ENCODE measurements at places on chromosomes 2 and 18.
A peak's percentile ranks its signal among the peaks of the same experiment; 100 is the strongest.

DNA sequence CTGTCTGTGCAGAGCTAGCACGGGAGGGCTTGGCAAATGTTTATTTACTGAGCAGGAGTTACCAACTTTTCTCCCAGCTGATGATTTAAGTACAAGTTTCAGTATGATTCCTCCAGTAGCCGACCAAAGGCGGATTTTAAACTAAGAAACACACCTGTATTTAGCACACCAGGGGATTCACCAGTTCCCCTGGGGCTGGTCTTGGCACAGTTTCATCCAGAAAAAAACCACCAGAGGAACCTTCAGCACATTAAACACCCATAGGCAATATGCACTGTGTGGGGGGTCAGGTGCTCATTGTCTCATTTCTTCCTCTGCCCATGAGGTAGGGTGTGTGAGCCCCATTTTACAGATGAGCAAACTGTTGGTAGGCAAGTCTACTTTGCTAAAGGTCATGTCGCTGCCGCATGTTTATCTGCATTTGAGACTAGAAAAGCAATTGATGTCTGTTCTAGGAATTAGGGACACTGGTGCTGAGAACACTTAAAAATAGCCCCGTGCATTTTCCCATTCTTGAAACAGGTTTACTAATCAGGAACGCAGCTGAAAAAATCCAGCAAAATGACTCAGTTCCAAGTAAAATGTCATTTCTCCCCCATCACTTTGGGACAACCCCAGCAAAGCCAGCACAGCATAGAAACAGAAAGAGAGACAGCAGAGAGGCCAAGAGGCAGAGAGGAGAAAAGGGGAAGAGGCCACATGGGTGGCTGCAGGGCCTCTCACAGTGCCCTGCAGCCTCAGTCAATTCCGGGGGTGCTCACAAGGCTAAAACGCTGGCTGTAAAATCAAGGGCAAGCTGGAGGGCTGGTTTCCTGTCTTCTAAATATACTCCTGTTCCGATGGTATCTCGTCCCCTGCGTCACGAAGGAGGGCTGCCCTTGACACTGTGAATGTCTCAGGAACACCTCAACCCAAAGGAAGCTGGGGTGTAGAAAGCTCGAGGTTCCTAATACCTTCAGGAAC lies 166.8 kb upstream of the ID2 start:
- peak; percentile 79 for DNase-seq

- no peak for DNase-seq
Observed at GRCh38 chr2:41998186-41999127, 49.4 kb upstream of the PKDCC start.

DNA sequence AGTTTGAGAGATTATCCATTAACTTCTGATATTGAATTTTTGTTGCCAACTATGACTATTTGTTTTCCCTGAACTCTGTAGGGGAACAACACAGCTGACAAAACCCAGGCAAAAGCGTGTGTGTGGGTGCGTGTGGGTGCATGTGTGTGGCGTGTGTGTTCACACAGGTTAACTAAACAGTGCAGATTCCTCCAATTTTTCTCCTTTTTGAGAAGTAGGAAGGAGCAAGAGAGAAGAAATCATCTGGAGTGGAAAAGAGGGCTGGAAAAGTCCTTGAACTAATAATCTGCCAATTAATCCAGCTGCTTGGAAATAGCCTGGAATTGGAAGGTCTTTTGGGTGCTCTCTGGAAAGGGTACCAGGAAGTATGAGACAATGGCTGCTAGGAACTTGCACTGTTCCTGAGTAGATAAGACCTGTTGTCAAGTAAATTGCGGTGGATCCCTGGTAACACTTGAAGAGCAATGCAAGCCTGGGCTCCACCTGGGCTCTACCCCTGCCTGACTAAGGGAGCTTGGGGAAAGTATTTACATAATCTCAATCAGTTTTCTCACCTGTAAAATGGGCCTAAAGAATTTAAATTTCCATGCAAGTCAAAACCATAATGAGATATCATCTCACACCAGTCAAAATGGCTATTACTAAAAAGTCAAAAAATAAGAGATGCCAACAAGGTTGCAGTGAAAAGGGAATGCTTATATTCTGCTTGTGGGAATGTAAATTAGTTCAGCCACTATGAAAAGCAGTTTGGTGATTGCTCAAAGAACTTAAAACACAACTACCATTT lies 40.5 kb upstream of the IL1R1 start:
- no peak for DNase-seq

- no peak for DNase-seq
Observed at GRCh38 chr2:201883606-201884369, 77.5 kb downstream of the CDK15 start.

GRCh38 chr2:213411582-213412289 lies 127.5 kb downstream of the SPAG16 start:
- DNase-seq = no peak

DNA sequence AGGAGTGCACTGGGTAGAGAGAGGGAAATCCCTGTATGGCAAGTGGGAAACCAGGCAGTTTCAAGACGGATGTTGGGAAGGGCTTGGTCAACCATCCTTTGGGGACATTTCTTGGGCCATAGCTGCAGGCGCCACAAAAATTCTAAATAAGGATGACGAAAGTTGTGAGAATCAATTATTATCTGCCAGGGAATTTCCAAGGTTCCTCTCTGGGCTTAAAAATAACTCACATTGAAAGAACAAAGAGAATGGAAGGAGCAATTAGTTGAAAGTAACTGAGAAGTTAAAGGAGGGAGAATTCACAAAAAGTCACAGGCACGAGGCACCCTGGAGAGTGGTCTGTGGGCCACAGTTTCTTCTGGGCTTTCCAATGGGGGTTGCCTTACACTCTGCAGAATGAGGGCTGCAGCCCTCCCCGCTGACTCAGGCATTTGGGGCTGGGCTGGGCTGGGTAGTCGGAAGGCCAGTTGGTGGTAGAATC lies 195.7 kb downstream of the SMAD7 start:
- DNase-seq = peak; percentile 64

GRCh38 chr18:48203961-48204666 lies 205.1 kb downstream of the ZBTB7C start:
- DNase-seq = no peak

DNA sequence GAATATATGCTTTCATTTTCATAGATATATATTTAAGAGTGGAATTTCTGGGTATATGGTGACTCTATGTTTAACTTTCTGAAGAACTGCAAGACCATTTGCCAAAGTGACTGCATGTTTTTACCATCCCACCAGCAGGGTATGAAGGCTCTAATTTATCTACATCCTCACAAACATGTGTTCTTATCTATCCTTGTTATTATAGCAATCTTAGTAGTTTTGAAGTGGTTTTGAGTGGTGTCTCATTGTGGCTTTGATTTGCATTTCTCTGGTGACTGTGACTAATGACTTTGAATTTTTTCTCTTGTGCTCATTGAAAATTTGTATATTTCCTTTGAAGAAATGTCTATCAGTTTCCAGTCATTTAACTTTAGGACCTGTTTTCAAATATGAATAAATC lies 310.2 kb upstream of the NRP2 start:
- no peak for DNase-seq
